ENCODE measurements at places on chromosomes 7 and 10.

- no peak for DNase-seq
Observed at GRCh38 chr10:16890691-16891090, 73.5 kb upstream of the RSU1 start.

DNA sequence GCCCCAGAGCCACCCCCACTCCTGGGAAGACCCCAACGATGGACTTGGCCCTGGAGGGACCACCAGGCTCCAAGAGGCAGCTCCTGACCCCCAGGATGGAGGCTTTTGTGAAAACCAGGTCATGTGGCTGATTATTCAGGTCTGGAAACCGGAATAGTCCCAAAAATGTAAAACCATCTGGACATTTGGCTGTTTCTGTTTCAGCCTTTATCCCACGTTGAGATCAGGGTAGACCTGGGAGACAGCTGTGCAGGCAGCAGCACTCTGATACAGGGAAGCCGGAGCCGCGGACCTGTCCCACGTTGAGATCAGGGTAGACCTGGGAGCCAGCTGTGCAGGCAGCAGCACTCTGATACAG lies 7.1 kb upstream of the ADGRA1 start:
- no peak for DNase-seq

DNA sequence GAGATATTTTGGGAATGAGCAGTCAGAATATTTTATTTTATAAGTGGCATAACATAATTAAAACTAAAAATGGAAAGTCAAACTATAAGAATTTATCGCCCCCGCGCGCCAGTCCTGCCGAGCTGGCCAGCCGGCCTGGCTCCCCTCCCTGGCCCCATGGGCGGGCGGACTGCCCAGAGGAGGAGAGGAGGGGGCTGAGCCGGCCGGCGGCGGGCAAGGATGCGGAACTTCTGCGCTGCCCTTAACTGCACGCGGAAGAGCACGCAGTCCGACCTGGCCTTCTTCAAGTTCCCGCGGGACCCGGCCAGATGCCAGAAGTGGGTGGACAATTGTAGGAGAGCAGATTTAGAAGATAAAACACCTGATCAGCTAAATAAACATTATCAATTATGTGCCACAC lies 96.8 kb downstream of the DKK1 start:
- DNase-seq, result no peak

GRCh38 chr10:46198516-46198915 lies 88.3 kb upstream of the ANTXRL start:
- DNase-seq, result no peak

GRCh38 chr10:35339942-35340341 lies 3.6 kb downstream of the CCNY start:
- DNase-seq, result no peak

GRCh38 chr7:7292085-7292484 lies 109.7 kb downstream of the C1GALT1 start:
- DNase-seq, result no peak

- no peak for DNase-seq
Observed at GRCh38 chr10:93493162-93493561, 3.2 kb upstream of the CEP55 start.

- no peak for DNase-seq
Observed at GRCh38 chr7:16369855-16370254, 51.5 kb downstream of the CRPPA start.

DNA sequence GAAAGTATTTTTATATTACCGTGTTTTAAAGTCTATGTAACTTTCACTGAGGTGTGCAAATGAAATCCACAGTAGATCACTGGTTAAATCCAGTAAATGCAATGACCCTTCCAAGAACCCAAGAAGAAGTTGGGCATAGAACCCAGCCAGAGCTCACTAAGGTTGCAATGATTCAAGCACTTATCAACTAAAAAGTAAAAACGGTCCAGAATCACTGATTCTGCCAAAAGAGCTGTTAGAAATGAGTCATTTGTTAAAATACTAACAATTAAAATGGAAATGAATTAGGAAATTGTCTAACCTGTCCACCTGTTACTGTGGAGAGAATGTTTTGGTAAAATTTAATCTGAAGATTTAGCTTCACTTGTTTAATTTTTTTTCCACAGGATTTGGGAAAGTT lies 74.4 kb downstream of the ANK3 start:
- DNase-seq, result no peak

DNA sequence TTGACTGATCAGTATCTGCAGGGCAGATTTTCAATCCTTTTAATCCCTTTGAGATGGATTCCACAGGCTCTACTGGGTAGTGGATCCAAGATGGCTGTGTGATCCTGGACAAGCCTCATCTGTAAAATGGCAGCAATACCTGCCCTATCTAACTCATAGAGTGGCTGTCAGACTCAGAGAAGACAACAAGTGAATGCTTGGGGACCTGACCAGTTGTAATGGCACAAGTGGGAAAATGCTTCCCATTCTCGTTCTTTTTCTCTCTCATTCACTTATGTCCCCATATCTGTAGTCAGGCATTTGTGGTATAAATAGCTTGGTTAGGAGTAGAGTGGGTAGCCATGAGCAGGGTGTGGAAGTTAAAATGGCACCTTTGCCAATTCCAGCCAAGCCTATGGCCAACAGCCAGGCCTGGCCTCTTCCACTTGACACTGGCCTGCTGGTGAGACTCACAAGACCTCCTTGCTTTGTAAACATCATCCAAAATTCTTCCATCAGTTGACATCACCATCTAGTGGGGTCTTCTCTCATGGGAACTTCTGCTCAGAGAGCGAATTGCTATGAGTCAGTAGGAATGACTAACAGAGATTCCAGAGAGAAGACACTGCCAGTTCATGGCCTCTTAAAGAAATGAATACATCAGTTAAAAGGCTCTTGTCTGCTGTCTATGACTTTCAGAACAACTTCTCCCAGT lies 150.1 kb downstream of the PLPP4 start:
- no peak for DNase-seq

- no peak for DNase-seq
Observed at GRCh38 chr10:3763852-3764625, 21.0 kb downstream of the KLF6 start.

DNA sequence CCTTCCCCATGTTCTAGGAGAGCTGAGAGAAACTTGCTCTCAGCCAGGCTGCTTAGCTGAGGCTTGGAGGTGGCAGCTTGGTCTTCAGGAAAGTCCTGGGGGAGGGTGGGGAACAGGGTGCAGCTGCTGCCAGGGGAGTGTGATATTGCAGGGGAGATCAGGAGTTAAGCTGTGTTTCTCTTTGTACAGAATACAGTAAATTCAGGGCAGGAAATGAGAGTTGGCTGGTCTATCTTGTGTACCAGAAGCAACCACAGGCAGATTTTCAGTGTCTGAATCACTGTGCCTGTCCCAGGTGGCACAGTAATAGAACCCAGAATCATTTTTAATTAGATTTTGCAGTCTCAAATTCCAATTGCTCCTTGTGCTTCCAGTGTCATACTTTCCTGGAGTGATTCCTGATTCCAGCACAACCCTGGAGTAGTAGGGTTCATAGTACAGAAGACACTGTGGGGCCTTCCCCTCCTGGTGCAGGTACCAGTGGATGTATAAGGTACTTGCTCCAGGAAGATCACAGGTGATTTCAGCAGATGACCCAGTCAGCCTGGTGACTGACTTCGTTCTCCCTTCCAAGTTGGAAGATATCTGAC lies 94.0 kb upstream of the TARP start:
- DNase-seq, result no peak

DNA sequence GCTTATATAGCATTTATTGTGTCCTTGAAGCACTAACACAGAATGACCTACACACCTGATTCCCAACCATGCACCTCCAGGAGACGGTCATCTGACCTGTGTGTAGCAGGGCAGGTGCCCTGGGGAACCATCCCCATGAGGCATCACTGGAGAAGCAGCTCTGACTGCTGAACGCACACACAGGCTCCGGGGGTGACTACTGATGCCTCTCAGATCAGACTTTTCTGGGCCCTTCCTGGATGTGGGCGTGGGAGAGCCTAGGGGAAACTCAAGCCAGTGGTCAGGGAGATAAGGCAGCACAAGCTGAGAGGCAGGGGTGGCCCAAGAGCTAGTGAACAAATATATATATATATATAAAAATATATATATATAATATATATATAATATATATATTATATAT lies 37.6 kb downstream of the CPXM2 start:
- DNase-seq, result no peak

DNA sequence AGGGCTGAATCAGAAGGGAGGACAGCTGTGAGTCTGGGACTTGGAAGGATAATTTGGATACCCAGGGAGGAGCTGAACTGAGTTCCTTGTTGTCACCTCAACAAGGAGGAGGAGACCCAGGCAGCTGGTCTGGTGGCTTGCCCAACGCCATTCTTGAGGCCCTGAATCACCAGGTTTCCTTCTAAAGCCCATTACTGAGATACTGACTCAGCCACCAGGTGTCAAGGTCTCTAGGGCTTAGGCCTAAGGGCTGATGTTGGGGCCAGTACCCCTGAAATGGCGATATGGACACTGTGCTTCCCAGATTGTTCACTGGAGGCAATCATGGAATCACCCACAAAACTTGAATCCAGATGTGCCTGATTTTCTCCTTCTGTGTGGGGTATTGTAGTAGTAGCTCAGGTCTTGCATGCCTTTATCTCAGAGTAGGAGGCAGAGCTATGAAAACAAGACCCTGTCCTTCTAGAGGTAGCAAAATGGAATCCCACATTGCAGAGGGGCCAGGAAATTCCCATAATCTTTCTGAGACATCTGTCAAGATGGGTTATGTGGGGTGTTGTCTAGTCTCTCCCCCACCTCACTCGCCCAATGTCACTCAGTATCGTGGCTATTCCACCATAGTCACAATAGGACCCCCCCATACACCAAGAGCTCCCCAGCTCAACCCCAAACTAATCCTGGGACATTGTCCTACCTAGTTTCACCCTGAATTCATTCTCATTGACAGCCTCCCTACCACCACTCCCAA lies 1.8 kb upstream of the ATG9B start:
- DNase-seq, result no peak

DNA sequence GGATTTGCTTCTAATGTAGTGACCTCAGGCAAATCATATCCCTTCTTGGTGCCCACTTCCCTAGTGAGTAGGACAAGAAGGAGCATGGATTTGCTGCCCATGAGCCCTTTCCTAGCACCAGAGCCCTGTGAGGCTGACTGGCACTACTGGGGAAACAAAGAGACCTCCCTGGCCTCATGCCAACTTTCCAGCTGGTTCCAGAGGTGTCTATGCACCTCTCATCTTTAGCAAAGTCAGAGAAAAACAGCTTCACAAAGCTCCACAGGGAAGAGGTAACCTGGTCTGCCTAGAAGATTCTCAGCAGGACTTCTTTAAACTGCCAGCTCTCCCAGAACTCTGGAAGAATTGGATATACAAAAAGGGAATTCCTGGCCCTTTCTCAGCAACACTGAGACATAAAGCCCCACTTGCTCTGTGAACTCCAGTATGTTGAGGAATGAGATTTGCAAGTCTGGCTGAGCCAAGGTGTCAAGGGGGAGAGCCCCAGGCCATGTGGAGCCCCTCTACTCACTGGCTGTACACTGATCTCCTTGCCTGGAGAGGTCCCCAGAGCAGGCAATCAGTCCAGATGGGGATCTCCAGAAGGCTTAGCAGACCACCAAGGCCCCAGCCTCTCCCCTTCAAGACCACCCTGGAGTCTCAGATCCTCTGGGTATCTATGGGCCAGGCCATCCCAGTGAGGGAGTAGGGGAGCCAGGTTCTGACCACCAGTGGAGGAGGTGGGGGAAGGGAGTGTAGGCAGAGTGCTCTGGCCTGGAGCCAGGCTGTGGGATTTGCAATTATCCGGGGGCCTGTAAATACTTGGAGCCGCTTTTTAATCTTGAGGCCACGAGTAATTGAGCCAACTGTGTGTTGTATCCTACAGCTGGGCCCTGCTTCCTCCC lies 24.4 kb upstream of the RBM20 start:
- peak; percentile 50 for DNase-seq

DNA sequence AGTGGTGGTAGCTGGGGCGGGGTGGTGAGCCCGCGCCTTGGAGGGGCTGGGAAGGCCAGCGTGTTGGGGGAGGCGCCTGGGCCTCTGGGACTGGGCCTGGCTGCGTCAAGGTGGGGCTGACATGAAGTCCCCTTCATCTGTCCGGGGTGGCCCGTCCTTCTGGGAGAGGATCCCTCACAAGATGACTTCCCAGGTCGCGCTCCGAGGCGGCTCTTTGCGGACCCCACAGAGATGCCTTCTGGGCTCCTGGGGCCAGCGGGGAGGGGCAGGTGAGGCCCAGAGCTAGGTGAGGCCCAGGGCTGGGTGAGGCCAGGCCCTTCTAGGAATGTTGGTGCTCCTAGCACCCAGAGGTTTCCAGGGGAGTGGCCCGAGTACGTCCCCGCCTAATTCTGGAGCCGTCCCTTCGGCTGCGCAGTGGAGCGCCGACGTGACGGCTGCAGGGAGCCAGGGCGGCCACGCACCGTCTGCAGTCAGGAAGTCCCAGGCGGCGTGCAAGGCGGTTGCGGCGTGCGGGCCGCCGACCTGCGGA lies 58.2 kb upstream of the NUPR2 start:
- DNase-seq, result no peak

DNA sequence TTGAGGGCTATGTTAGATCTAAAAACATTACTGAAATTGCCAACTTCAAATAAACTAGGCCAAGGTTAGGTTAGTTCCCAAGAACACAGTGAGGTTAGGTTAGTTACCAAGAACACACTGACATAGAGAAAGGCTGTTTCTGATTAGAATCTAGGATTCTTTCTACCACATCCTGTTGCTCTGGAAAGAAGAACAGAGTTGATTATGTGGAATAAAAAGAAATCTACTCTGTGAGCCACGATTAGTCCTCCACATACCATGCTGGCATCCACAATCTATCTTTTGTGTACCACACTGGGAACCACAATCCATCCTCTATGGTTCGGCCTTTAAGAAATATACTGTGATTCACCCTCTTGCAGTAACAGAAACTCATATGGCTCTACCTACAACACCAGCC lies 91.4 kb downstream of the LRRTM3 start:
- no peak for DNase-seq

DNA sequence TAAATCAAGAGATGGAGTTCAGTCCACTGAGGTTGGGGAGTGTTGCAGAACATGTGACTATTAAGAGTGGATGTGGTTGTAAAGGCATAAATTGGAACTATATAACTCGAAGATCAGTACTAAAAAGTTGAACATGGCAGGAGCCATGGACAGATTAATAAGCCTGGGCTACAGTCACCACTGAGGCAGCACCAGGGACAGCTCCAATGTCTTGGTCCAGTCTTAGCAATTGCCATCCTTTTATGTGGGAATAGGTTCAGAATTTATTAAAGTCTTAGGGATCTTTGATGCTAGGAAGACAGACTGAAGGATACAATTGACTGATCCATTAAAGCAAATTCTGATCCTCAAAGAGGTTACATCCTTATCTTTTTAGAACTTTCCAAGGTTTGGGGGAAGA lies 156.6 kb downstream of the ADRA2A start:
- DNase-seq, result no peak

DNA sequence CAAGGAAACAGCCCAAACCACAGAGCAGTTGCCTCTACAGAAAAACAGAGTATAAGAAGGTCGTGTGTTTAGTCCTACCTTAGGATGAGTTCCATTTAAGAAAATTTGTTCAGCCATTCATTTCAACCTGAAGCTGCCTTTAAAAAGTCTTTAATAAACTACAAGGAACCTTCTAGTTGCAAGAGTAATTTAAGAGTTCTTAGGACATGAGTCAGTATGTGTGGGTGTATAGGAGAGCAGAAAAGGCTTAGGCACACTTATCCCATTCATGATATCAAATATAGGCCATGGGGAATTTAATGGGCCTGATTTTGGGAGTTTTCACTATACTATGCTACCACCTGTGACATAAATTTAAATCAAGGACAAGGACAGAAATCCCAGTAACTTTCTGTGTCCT lies 496.8 kb downstream of the TFEC start:
- DNase-seq, result no peak
